Activated CD4-positive, alpha-beta T cell treated with anti-CD3 and anti-CD28 coated beads, Interleukin-2, amount 10 ng/mL, durations not matched to agents 24 days and 14 days (primary cell): ENCODE measurements at places on chromosomes 11 and 22. TPM values are rescaled to one million over a fixed set of nuclear protein-coding genes. Genes with fewer than 3 reads are reported as not detected.

- H3K4me1 ChIP-seq, result no peaks in the 10 kb centered on the region
- H3K27ac ChIP-seq, result no peak overlapping the region
- no peak for DNase-seq
- no peak overlapping the region for H3K4me3 ChIP-seq
- peaks cover 4% of the 10 kb centered on the region for H3K36me3 ChIP-seq
- H3K27me3 ChIP-seq, result no peaks in the 10 kb centered on the region
These were observed 59.5 kb downstream of the CDKN1C start for GRCh38 chr11:2825889-2826678.

DNA sequence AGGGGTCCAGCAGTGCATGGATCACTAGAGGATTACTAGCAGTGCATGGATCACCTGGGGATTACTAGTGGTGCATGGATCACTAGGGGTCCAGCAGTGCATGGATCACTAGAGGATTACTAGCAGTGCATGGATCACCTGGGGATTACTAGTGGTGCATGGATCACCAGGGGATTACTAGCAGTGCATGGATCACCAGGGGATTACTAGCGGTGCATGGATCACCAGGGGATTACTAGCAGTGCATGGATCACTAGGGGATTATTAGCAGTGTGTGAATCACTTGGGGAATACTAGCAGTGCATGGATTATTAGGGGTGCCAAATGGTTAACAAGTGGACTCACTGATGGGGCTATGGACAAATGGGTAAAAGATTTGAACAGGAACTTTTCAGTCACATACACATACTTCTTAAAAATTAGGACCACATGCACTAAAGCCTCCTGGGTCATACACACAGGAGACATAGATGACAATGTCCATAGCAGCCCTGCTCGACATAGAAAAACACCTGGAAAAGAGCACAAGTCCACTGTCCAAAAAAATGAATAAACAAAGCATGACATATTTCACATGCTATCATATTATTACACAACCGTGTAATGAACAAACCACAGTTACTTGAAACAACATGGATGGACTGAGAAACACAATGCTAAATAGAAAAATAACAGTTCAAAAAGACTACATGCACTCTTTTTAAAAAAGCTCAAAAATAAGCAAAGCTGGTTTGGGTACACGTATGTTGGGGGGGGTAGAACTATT, 109.8 kb downstream of the CD44 start:
- H3K36me3 ChIP-seq, result peaks cover 7% of the 10 kb centered on the region
- peaks cover 7% of the 10 kb centered on the region for H3K27me3 ChIP-seq
- DNase-seq, result no peak
- no peak overlapping the region for H3K4me3 ChIP-seq
- no peak overlapping the region for H3K27ac ChIP-seq
- H3K4me1 ChIP-seq, result peaks cover 12% of the 10 kb centered on the region

- H3K27me3 ChIP-seq, result no peaks in the 10 kb centered on the region
- H3K4me3 ChIP-seq, result peak overlapping the region; percentile 50
- DNase-seq, result peak; percentile 71
- H3K36me3 ChIP-seq, result peaks cover 56% of the 10 kb centered on the region
- peak overlapping the region; percentile 84 for H3K27ac ChIP-seq
These were observed 30.3 kb upstream of the NAP1L4 start for GRCh38 chr11:3022300-3022967.

DNA sequence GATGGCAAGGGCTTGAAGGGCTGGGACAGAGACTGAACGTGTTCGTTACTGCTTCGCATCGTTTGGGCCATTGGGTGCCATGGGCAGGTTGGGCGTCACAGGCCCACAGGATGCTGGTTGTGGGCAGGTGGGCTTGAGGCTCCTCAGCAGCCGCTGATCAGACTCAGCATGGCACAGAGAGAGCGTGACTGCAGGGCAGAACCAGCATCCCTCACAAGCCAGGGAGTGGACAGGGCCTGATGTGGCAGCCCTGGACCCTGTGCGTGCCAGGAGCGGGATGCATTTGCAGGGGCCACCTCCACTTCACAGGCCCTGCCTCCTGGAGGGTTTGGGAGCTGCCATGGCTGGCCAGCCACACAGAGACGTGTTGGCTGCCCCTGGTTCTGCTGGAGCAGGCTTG, 1228.3 kb downstream of the BRD1 start:
- no peak overlapping the region for H3K4me3 ChIP-seq
- H3K27me3 ChIP-seq, result no peaks in the 10 kb centered on the region
- H3K27ac ChIP-seq, result no peak overlapping the region
- no peak for DNase-seq

- H3K4me1 ChIP-seq, result no peaks in the 10 kb centered on the region
- H3K4me3 ChIP-seq, result no peak overlapping the region
- no peaks in the 10 kb centered on the region for H3K36me3 ChIP-seq
- no peak for DNase-seq
These were observed 747.0 kb upstream of the LUZP2 start for GRCh38 chr11:23749762-23750430.

DNA sequence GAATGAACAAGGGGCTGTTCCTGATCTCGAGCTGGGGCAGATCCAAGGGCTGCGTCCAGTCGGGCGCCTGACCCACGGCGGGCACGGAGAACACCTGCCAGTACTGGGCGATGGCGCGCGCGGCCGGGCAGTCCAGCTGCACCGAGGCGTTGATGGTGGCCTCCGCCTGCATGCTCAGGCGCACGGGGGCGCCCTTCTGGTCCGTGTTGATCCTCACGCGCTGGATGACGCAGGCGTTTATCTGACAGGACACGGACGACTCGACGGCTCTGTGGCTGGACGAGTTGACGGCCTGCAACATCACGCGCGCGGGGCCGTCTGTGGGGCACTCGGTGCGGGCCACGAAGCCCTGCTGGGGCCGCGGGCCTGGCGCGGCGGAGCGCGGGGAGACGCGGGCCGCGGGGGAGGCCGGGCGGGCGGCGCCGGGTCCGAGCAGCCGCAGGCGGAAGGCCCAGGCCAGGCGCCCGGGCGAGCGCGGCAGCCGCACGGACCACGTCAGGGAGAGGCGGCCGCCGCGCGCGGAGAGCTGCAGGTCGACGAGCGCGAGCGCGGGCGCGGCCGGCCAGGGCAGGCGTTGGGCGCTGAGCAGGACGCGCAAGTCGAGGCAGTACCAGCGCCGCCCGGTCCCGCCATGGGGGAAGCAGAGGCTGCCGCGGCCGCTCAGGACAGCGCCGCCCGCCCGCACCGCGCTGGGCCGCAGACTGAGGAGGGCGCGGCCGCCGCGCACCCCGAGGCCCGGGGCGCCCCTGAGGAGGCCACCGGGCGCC, 511 bp downstream of the PKDREJ start:
- H3K4me3 ChIP-seq, result peak overlapping the region; percentile 53
- DNase-seq, result peak; percentile 77
- H3K27ac ChIP-seq, result no peak overlapping the region
- peaks cover 6% of the 10 kb centered on the region for H3K4me1 ChIP-seq
- H3K27me3 ChIP-seq, result peaks cover 80% of the 10 kb centered on the region

GRCh38 chr11:33044285-33044756, 4.9 kb downstream of the TCP11L1 start:
- peaks cover 43% of the 10 kb centered on the region for H3K36me3 ChIP-seq
- H3K27ac ChIP-seq, result no peak overlapping the region
- peaks cover 19% of the 10 kb centered on the region for H3K4me1 ChIP-seq
- no peaks in the 10 kb centered on the region for H3K27me3 ChIP-seq
- DNase-seq, result no peak

MGAT3 gene
- total RNA-seq, result 0.90 and 1.9 TPM in 2 replicates

SLC7A4 gene
- not detected in 2 replicates for total RNA-seq

OR1S2 gene
- total RNA-seq, result not detected in 2 replicates

CALCA gene
- total RNA-seq, result not detected in 2 replicates
